ENCODE measurements at places on chromosomes 11 and 22. TPM values are rescaled to one million over a fixed set of nuclear protein-coding genes. Genes with fewer than 3 reads are reported as not detected.
A peak's percentile ranks its signal among the peaks of the same experiment; 100 is the strongest.

DNA sequence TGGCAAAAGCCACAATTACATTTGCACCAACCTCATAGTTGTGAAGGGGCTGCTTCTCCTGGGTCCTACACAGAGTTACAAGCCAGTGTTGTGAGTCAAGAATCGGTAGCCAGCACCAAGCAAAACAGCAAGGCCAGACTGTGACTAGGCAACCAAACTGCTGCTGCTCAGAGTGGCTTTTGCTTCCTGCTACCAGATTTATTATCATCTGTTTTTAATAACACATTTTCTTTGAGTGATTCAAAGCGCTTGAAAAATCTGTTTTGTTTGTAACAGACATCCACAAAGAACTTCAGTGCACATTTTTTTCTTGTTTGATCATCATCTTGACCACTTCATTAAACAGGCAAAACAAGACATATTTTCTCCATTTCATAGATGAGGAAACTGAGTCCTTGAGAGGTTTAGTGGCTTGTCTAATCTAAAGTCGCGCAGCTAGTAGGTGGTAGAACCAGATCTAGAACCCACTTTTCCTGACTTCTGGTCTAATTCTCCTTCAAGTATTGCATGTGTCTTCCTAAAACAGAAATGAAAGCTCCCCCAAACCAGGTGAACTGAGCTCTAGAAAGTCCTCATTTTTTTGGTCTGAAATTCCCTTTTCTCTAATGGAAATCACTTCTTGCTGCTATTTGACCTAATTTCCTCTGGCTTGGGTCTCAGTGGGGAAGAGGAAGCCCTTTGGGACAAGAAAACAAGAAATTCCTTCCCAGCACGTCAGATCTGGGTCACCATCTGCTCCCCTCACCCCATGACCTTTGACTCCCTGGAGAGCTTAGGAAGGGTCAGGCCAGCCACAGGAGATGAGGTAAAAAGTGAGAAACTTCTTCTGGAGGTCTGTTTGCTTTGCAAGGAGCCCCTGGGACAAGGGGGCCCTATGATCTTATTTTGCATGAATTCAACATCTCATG is 39.9 kb downstream of the CWC15 start:
- DNase-seq, result no peak

- DNase-seq, result no peak
These were observed 21.9 kb downstream of the ATG16L2 start for GRCh38 chr11:72836111-72836510.

- no peak for DNase-seq
These were observed 54.9 kb upstream of the HMGXB4 start for GRCh38 chr22:35202376-35202775.

The BAIAP2L2 gene
- 0.45 TPM for total RNA-seq

GRCh38 chr11:61131998-61132555 is 29.1 kb downstream of the VPS37C start:
- no peak for DNase-seq

The ISX gene
- not detected for total RNA-seq

DNA sequence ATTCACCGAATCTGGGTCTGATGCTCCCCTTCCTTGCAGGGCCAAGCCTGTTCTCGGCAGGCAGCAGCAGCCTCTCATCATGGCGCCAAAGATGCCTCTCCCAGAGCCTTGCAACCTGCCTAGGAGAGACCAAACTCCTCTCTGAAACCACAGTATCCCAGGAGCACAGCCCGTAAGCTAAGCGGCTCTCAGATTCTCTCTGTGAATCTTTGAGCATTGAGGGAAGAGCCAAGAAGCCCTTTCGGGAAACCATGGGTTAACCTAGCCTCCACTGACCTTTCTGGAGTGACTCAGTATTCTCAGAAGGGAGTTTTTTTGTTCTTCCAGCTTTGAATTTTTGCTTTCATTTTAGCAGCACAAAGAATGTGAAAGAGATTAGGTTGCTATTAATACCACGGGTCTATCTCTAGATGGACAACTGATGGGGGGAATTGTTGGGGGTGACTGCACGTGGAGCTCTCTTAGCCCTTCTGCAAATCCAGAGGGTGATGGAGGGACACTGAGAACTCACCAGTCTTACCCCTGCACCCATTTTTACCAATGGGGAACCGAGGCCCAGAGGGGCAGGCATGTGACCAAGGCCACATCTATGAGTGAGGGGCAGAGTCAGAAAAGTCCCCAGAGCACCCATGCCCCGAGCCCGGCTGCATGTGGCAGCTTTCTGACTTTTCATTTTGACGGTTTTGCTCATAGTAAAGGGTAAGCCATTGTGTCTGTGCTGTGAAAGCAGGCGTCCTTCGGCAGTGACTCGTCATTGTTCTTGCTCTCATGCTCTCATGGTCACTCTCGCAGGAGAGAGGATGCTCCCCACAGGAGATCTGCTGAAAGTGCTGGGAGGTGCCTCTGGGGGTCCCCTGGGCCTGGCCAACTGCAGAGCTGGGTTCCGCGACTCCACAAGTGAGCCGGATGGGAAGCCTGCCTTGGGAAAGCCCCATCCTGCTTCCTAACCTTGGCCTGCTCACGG is 36.0 kb downstream of the IRAG1 start:
- no peak for DNase-seq

DNA sequence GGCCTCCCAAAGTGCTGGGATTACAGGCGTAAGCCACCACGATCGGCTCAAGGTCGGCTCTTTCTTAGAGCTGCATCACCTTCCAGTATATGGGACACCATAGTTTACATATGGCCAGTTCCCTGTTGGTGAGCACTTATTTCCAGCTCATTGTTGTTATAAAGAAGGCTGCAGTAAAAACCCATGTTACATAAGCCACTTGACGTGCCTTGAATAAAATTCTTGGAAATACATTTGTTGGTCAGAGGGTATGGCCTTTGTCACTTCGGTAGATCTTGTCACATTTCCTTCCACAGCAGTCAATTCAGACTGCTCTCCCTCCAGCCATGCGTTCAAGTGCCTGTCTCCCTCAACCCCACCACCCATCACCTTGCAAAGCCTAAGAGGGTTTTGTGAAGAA is 92.9 kb downstream of the PRR5L start:
- no peak for DNase-seq

The NECTIN1 gene
- 3.4 TPM for total RNA-seq

- DNase-seq, result peak; percentile 19
These were observed 7.4 kb upstream of the PMM1 start for GRCh38 chr22:41596776-41597634.

The PARVG gene
- 146 TPM for total RNA-seq

The PGGHG gene
- 670 TPM for total RNA-seq

- DNase-seq, result peak; percentile 94
These were observed at the start of gene CBX6 for GRCh38 chr22:38872172-38872830. TSS of gene CBX6 (minus strand) at chr22:38872216. CDS start at chr22:38872190, 26 bp downstream.

DNA sequence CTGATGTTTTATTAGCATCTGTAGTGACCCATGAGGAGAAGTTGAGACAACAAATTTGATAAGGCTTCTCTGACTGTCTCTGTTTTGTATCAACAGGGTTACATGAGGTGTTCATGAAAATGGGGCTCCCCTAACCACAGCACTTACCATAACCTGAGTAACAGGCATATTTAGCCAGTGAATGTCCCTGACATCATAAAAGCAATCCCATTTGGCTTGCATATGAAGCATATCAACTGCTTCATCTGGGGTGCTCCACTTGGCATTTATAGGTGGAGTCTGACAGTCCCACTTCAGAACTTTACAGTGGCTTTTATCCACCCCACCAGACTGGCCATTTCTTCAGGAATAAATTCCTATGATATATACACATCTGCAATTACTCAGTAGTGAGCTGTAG is 257.6 kb downstream of the LUZP2 start:
- no peak for DNase-seq

DNA sequence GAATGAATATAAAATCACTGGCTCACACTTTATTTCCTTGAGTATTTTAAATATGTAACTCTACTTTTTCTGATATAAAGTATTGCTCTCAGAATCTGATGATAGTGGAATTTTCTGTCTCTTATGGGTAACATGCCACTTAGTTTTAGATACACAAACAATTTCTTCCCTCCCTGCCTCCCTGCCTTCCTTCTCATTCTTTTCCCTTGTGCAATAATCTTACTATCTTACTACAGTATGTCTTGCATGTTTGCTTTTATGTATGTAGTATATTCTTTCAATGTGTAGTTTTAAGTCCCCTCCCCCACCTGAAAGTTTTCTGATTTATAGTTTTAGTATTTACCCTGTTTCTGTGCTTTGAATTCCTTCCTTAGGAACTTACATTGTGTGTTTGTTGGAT is 48.4 kb downstream of the INSC start:
- DNase-seq, result no peak

DNA sequence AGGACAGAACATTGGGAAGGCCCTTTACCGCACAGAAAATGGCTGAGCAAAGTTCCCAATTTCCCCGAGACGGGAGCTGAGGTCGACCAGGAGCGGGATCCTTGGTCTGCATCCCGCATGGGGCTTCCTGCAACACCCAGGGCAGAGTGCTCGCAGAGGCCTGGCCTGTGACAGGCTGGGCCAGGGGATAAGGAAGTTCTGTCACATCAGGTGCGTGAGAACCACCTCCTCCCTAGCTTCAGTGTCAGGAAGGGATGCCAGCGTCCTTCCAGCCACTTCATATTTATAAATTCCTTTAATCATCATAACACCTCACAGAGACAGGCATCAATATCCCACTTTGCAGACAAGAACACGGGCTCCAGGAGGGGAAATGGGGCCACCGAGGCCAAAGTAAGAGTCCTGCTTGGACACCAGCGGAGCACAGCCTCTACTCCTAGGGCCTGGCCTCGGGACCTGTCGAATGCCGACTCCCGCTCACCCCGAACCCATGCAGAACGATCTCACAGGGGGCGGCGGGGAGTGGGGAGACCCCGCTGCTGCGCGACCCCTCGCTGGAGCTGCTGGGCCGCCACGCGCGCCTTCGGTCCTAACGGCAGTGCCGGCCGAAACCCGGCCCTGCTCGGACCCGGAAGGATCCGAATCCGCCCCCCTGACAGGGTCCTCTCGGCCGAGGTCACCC is 532 bp downstream of the BET1L start:
- DNase-seq, result peak; percentile 56

The SCUBE2 gene
- total RNA-seq, result not detected

The INPP5J gene
- total RNA-seq, result 0.59 TPM

The BEST1 gene
- total RNA-seq, result 0.14 TPM

DNA sequence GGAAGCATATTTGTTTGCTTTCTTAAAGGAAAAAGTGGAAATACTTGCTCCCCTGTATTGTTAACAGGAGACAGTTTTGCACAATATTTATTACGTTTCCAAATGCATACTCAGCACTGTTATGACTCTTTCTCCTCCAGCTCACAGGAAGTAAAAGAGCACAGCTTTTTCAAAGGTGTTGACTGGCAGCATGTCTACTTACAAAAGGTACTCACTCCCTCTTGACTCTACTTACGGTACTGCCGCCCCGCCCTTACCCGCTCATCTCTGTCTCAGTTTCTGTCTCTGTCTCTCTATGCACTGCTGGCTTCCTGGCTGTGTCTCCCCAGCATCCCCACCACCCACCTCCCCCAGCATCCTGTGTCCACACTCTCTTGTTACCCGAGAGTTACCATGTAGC is 32.2 kb upstream of the MYO18B start:
- DNase-seq, result no peak

DNA sequence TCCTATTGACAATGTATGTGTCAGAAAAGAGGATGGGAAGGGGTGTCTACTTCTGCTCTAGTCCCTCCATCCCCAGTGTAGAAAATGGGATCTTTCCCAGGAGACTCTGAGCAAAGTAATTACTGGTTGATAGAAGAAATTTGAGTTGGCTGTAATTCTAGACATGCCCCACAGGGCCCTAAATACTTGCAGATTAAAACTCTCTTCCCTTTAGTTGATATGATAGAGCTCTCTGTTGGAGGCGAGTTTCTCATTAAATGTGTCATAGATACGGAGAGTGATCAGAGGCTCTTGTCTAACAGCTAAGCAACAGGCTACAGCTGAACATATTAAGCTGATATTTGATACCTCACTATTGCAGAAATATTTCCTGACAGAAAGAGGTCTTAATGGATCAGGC is 32.9 kb downstream of the OR52E1 start:
- DNase-seq, result no peak

- DNase-seq, result no peak
These were observed 1.6 kb downstream of the SLC22A24 start for GRCh38 chr11:63142459-63142858.

DNA sequence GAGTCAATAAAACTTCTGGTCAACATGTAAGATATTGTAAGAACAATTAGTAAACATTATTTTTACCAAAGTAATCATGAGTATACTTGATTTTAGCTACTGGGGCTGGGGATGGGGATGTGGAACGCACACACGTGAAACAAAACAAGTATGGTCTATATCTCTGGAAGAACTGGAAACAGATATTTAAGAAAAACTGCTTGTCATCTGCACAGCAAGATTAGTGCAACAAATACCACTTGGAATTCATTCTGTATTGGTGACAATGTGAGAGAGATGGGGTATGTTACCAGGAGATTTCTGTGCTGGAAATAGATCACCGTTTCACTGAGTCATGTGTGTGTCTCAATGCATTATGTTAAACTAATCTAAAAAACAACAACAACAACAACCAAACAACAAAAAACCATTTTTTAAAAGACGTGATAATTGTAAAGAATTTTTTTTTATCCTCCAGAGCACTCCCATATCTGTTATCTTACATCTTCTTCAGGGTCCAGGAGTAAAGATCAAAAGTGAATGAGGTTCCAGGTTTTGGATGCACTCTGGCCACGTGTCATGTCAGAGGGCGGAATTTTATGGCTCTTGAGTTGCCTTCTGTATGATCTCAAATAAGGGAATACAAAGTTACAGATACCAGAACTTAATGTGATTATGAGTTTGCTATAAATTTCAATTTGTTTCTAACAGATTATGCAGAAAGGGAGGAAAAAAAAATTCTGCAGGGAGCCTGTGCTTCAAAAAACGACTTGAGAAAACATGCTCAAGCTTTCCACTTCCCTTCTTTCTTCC is 153.0 kb downstream of the BBOX1 start:
- no peak for DNase-seq

DNA sequence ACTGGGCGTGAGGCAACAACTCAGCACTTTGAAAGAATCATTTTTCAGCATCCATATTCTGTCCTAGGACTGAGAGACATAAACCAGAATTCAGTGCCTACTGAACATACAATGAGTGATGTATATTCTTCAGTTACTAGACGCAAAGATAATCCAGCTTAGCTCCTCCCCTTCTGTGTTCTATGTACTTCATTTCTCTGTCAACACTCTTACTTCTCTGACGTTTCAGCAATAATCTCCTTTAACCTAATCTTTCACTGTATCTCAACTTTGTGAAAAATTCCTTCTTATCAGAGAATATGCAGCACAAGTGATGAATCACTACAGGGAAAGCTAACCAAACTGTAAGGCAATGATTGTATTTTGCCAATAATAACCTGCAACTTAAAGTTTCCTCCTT is 2.5 kb upstream of the OR51B5 start:
- no peak for DNase-seq

GRCh38 chr11:88431675-88432341 is 94.3 kb upstream of the CTSC start:
- no peak for DNase-seq

- no peak for DNase-seq
These were observed 39.0 kb downstream of the CSNK2A3 start for GRCh38 chr11:11313902-11314692.

DNA sequence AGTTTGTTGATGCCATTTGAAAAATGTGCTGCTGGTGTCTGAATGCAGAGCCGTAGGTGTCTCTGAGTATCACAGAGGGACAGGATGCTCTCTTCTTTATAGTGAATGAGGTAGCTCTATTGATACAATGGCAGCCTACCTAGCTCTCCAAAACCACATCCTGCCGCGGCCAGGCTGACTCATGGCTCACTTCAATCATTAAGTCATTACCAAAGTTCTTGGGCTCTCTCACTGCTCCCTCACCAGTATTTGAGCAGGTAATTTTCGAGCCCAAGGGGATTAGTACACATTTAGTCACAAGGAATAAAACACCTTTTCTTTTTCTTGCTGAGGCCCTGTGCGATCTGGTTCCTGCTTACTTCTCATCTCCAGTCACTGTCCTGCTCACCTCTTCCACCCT is 509.0 kb upstream of the LARGE1 start:
- DNase-seq, result no peak

Measured in CD4-positive, alpha-beta T cell (primary cell).